ENCODE measurements at places on chromosomes 4 and X. TPM values are rescaled to one million over a fixed set of nuclear protein-coding genes. Genes with fewer than 3 reads are reported as not detected.

GRCh38 chr4:159608436-159608835 lies 505.6 kb downstream of the RAPGEF2 start:
- no peak for DNase-seq

- no peak for DNase-seq
Observed at GRCh38 chr4:98828801-98829200, 100.1 kb downstream of the EIF4E start.

The NDP gene
- 4.1 TPM for total RNA-seq

- DNase-seq, result no peak
Observed at GRCh38 chr4:57023104-57023503, 44.4 kb downstream of the POLR2B start.

The RIBC1 gene
- 2.1 TPM for total RNA-seq
